ENCODE measurements at places on chromosomes 2 and 18.

GRCh38 chr2:226631187-226631586, 168.4 kb downstream of the IRS1 start:
- no peak for DNase-seq

- no peak for DNase-seq
Measured at GRCh38 chr2:211128287-211128686, 571.9 kb downstream of the CPS1 start.

DNA sequence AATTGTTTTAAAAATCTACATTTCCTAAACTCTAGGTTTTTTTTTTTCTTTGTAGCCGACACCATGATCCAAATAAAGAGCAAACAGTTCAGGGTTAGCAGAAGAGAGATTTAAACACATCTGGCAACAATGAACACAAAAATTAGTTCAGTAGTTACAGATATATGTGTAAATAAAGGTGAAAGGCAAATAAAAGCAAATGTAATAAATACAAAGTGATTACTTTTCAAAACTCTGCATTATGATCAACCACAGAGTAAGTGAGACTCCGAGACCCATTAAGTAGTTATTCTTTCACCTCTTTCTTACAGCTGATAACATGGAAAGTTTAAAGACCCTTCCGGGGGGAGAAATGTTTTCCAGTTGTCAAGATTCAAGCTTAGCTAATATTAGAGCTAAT, 716 bp downstream of the CALCRL start:
- DNase-seq, result no peak

- no peak for DNase-seq
Measured at GRCh38 chr2:68662466-68662865, 19.1 kb downstream of the PROKR1 start.

DNA sequence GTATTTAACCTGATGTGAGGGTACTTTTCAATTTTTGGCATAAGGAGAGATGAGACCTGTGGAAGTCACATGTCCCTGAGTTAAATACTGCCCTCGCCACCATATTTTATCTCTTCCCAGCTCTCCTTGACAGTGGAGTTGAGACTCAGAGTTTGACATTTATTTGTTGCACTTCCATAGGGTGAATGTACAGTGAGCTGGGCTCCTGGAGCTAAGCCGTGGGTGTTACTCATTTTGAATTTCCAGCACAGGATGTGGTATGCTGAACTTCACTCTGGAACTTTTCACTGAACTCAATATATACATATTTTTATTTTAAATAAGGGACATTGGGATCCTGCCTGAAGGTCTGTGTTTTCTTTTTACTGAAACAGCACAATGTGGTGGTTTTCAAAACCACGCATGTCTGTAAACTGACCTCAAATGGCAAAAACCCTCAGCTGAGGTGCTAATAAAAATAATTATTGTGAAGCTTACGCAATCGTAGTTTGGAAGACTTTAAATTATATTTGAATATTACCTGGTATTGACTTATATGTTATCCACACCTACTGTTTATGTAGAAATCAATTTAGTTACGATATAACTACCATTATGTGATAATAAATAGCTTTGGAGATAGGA, 12.1 kb downstream of the RNF144A start:
- DNase-seq, result peak; percentile 42
